ENCODE measurements at places on chromosomes 3 and 15.

DNA sequence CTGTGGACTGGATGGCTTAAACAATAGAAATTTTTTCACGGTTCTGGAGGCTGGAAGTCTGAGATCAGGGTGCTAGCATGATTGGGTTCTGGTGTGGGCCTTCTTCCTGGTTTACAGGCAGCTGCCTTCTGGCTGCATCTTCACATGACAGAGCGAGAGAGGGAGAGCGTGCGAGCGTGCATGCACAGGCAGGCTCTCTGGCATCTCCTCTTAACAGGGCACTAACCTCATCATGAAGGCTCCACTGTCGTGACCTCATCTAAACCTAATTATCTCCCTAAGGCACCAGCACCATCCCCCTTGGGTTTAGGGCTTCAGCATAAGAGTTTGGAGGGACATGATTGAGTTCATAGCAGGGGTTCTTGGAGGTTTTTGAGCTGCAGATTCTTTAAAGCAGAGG is 292.0 kb upstream of the C2CD4B start:
- DNase-seq = no peak

- no peak for DNase-seq
Observed at GRCh38 chr15:84937144-84937543, 44.5 kb upstream of the PDE8A start.

DNA sequence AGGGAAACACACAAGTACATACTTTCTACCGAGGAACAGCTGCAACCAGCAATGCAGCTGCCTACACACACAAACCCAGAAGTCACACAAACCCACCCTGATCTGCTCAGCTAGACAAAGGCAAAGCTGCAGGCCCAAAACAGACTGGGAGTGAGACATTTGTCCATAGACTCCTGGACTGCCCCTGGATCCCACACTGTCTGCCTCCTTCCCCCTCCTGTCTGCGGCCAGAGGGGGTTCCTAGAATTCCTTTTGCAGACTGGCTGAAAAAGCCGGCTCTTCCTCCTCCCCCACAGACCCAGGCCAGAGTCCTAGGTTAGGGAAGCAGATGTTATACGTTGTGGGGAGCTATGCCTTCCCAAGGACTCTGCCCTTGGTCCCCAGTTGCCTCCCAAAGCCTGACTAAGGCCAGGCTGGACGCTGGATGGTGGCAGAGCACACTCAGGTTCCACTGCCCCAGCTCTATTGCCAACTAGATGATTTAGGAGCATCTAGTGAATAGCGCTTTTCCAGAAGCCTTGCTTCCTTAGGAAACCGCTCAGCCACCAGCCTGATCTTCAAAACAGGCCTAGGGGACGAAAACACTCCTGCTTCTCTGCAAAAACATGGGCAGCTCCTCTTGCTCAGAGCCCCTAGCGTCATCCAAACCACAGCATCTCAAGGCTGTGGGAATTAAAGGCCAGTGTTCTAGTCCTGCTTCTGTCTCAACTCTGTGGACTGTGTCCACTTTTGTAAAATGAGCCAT is 37.4 kb upstream of the CILP start:
- DNase-seq = no peak

- no peak for DNase-seq
Observed at GRCh38 chr15:27527490-27528067, 556.6 kb downstream of the GABRG3 start.

GRCh38 chr3:8713901-8714759 is 19.5 kb upstream of the CAV3 start:
- DNase-seq = no peak

DNA sequence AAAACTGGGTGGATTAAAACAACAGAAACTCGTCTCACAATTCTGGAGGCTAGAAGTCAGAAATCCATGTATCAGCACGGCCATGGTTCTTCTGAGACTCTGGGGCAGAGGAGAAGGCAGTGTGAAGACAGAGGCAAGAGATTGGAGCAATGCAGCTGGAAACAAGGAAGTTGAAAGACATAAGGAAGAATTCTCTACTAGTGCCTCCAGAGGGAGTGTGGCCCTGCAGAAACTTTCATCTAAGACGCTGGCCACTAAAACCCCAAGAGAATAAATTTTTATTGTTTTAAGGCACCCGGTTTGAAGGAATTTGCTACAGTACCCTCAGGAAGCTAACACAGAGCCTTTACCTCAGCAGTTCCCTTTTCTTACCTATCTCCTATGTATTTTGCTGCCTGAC is 1012.2 kb upstream of the CADM2 start:
- DNase-seq = no peak

Measured in stimulated activated CD4-positive, alpha-beta T cell treated with anti-CD3 and anti-CD28 coated beads, Interleukin-15, amount 100 ng/mL, for 1 hour (primary cell).